ENCODE measurements at places on chromosomes 7 and 10.

GRCh38 chr10:63252095-63252762 is 119.1 kb downstream of the NRBF2 start:
- DNase-seq, result no peak

DNA sequence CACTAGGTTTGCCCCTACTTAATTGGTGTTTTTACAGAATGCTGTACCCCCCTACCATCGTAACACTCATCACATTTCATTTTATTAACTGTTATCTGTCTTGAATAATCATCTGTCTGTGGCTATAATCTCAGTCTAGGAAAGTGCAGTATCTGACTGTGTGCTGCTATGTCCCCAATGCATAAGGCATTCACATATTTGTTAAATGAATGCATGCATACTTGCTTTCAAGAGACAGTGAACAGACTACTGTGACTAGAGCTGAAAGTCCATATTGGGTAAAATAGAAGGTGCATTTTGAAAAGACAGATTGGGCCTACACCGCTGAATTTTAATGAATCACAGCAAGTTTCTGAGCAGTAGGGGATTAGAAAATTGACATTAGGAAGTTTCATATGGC is 112.3 kb downstream of the ARHGAP12 start:
- DNase-seq, result no peak

GRCh38 chr7:158834878-158835784 is 5.8 kb upstream of the ESYT2 start:
- no peak for DNase-seq

DNA sequence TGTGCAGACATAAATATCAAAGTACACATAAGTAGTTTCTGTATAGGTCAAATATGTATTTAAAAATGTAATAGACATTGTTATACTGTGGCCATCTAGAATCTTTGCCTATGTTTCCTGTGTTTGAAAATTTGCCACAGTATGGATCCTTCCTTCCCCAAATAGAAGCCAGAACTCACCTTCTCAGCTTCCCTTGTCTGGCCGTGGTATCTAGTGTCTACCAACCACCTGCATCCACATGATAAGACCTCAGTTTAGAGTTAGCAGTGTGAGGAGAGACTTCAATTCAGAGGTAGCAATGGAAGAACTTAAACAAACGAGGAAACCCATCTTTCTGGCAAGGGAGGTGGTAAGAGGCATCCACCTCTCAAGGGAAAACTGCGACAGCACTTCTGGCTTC is 4.9 kb downstream of the TRDMT1 start:
- no peak for DNase-seq

DNA sequence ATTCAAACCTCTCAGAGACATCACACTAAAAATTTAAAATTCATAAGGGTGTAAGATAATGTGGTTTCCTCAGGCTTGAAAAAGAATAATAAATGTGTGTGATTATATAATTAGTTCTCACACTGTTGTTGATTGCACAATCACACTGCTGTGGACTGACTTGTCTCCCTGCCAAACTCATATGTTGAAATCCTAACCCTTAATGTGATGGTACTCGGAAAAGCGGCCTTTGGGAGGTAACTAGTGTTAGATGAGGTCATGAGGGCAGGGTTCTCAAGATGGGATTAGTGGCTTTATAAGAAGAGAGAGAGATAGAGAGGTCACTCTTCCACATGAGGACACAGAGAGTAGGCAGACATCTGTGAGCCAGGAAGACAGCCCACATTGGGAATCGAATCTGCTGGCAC is 128.5 kb upstream of the COL1A2 start:
- no peak for DNase-seq

- no peak for DNase-seq
Measured at GRCh38 chr10:64376167-64376566, 855.0 kb downstream of the REEP3 start.

DNA sequence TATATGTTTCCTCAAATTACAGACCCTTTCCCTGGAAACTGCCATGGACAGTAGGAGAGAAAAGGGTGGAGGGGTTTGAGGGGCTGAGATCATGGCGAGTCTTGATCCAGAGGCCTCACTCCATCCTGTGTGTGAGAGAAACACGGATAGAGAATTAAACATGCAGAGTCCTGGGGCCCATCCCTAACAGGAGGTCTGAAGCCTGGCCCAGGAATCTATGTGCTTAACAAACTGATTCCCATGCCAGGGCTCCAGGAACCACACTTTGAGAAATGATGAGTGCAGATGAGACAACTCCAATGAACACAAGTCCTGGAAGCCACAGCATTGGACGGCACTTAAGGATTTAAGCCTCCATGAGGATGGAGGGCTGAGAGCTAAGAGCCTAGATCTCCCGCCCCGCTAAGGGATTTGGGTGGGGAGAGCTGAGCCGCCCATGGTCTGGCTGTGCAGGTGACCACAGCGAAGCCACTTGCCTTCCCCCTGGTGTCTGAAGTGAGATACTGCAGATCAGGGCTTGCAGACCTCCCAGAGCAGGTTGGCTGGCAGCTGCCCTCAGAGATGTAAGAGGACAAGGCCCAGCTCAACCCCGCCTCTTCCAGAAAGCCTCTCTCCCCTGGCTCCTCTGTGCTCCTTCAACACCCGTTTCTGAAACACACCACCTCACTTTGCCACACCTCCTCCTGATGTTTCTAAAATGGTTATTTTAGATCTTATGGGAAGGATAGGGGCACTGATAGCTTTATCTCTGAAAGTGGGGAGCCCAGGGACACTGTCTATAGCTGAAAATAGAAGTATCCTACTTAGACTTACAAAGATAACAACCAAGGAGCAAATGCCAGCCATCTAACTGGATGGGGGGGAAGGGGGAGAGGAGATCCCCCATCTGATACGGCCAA is 24.8 kb upstream of the EIF5AL1 start:
- no peak for DNase-seq

DNA sequence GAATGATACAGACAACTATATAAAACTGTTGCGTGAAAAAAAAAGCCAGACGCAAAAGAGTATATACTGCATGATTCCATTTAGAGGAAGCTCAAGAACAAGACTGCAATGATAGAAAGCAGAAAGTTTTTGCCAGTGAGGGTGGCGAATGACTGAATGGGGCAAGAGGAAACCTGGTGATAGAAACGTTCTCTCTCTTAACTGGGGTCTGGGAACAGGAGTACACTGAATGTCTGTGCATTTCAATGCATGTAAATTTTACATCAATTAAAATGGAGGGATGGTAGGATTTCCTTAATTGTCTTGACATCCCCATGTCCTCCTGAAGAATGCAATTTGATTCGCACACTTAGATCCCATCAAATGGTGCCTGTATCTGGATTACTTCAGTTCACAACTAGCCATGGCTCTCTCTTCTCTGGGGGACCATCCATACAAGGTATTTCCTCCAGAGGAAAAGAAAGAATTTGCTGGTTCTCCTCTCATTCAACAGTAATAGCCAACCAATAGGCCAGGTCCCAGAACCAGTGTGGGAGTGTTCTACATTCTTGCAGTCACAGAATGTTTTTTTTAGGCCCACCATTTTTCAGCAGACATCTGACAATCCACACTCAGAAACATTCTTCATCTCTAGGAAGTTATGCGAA is 221.0 kb upstream of the KLF14 start:
- no peak for DNase-seq

DNA sequence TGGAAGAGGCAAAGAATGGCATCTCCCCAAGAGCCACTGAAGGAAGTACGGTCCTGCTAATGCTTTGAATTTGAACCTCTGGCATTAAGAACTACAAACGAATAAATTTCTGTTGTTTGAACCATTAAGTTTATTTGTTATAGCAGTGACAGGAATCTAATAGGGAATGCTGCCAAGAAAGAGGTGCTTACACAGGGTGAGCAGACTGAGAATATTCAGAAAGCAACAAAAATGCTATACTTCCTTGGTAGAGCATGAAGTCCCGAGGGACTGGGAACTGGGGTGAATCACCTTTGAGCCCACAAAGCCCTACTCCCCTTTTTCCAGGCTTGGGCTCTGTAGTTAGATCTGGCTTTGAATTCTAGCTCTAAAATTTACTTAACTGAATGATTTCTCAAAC is 45.0 kb downstream of the PANK1 start:
- no peak for DNase-seq

- no peak for DNase-seq
Measured at GRCh38 chr7:73715648-73716317, 3.7 kb downstream of the STX1A start.

GRCh38 chr7:50860174-50860573 is 77.5 kb upstream of the GRB10 start:
- DNase-seq, result no peak

GRCh38 chr7:106792233-106792926 is 72.7 kb upstream of the PIK3CG start:
- no peak for DNase-seq

- DNase-seq, result peak; percentile 34
Measured at GRCh38 chr10:110568055-110568735, 700 bp downstream of the SMC3 start.

DNA sequence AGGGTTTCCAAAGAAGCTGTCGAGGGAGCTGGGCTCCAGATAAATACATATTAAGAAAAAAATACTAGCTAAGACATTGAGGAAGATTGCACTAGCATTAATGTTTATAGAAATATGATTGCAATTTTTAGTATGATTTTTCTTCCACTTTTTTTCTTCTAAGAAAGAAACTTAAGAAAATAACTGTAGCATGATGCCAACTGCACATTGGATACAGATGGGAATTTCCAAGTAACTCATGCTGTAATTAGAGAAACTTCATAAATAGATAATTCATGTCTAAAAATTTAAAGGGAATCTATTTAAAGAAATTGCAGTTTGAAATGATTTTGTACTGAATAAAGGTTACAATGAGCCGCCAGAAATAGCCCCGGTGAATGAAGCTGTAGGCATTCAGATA is 119.4 kb downstream of the POLR1F start:
- DNase-seq, result no peak

DNA sequence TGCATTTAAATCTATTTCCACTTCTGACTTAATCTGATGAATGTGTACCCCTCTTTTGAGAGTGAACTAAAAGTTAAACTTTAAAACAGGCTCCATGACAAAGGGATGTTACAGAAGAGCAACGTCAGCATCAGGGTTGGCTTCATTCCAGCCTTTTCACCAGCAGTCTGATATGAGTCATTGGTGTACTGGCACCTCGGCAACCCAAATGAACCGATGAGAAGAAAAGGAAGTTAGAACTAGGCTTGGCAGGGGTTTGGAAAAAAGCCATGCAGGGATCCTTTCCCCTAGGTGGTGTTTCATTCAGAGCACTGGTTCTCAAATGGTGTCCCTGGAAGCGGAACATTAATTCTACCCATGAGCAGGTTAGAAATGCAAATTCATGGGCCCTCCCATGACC is 53.6 kb downstream of the SEC61G start:
- no peak for DNase-seq

DNA sequence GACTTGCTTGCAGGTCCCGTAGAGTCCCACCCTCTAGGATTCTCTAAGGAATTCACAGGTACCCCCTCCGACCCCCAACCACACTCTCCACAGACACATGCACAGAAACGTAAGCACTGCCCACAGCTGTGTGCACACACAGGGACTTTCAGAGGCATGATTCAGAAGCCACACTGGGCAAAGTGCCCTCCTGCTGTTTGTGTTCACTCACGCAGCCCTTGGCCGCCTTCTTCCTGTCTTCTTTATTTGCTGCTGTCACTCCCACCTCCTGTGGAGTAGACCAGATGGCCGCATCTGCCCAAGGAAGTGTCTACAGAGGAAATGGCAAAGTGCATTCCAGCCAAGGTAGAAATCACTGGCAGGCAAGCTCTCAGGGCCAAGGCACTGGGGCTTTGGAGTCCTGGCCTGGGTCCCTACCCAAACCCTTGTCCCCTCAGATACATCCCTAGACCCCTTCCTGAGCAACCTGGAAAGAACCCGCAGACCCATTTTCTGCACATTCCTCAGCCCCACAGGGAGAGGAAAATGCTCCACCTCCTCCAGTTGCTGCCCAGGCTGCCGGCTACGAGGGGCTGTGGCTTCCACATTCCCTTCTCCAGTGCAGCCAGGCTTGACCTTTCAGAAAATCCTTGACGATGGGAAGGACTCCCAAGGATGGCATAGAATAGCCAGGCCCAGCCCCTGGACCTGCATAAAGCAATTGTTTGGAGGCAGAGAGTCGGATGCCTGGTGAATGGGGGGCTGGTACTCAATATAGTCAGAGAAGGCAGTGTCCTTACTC is 21.6 kb upstream of the GIMAP8 start:
- no peak for DNase-seq

DNA sequence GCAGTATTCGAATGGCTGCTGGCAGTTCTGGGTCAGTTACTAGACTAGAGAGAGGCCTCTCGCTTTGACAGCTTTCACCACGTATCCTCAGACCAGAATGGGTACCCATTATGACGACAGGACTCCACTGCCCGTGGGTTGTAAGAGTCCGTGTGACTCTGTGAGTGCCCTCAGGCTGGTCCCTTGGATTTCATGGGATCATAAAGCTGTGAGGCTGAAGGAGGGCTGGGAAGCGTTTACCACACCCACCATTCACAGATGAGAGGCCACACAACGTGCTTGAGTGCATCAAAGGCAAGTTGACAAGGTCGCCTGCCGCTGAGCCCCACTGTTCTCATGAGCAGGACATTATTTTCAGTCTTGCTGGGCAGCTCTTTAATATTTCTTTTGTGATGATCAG is 87.2 kb downstream of the EZH2 start:
- no peak for DNase-seq

- DNase-seq, result no peak
Measured at GRCh38 chr7:115505136-115505535, 525.4 kb downstream of the TFEC start.

GRCh38 chr10:33416209-33416608 is 81.7 kb upstream of the NRP1 start:
- DNase-seq, result no peak

- no peak for DNase-seq
Measured at GRCh38 chr7:35251606-35252310, 2.1 kb downstream of the TBX20 start.

- DNase-seq, result no peak
Measured at GRCh38 chr7:3358991-3359390, 57.9 kb downstream of the SDK1 start.

DNA sequence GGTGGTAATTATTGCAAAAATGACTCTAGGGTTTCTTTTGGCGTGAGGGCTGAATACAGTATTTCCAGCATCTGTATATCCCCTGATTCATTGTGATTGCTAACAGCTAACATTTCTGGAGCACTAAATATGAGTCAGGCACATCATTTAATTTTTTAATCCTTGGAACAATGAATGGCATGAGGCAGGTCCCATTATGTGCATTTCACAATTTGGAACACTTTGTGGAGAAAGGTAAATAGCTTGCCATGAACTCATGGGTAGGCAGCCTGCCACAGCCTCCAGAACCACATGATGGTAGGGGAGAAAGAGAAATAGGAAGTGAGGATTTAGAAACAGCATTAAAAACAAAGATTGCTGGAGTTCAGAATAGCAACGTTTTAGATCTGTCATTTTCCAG is 1.7 kb downstream of the NPTX2 start:
- no peak for DNase-seq
